Activated CD4-positive, alpha-beta T cell treated with anti-CD3 and anti-CD28 coated beads for 48 hours (primary cell): ENCODE measurements at places on chromosomes 5 and 9.

DNA sequence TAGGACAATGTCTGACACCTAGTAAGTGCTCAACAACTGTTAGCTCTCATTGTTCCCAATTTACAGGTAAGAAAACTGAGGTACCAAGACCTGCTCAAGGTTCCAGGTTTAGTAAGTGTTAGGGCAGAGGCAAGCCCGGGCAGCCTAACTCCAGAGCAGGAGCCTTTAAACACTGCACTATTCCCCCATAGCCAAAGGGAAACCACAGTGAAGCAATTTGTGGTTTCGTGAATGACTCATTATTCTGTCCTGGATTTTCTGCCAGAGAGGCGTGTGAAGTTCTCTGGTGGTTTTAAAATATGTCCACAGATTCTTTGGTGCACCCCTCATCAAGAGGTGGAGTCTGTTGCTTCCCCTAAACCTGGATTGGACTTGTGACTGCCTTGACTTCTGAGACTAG lies 1.0 kb upstream of the MCC start:
- peak; percentile 8 for DNase-seq

DNA sequence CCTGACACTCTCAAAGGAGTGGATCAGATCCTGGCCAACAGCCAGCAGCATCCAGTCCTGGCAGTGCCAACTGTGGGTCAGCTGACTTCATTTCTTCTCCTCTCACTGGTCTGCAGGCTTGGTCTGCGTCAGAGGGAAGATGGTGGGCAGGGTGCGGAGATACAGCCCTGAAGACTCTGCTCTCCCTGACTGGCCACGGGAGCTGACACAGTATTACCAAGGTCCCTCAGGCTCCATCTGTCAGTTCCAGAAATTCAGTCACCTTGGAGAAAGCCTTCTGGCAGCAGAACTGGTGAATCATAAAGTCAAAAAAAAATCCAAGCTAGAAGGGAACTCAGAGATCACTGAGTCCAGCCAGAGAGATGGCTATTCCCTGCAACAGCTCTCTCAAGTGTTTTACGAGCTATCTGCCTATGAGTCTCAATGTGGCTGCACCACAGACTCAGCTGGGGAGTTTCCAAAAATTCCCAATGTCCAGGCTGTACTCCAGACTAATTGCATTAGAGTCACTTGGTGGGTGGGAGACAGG lies 27.9 kb downstream of the C1QTNF2 start:
- DNase-seq = no peak

DNA sequence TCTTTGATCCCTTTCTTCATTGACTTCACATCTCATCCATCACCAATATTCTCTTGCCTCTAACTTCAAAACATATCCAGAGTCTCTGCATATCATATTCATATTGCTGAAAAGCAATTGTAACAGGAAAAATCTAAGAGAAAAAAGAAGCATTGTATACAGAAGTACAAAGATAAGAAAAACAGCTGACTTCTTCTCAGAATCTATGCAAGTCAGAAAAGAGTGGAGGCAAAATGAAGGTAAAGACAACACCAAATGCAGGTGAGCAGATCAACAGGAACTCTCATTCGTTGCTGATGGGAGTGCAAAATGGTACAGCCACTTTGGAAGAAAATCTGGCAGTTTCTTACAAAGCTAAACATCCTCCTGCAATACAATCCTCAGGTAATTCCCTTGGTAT lies 155.6 kb downstream of the PHF2 start:
- DNase-seq = no peak

- DNase-seq = no peak
Measured at GRCh38 chr9:91274949-91275492, 86.7 kb downstream of the AUH start.

DNA sequence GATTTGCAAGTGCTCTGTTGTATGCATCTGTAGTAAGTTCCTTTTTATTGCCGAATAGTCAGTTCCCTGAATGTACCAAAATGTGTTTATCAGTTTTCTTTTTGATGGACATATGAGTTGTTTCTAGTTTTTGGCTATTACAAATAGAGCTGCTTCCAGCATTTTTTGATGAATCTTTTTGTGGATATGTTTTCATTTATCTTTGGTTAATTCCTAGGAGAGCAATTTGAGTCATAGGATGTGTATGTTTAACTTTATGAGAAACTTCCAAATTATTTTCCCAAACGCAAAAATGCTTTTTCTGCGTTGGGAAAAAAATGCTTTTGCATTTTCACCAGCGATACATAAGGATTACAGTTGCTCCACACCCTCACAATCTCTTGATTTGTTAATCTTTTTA lies 287.7 kb downstream of the FER start:
- DNase-seq = no peak

DNA sequence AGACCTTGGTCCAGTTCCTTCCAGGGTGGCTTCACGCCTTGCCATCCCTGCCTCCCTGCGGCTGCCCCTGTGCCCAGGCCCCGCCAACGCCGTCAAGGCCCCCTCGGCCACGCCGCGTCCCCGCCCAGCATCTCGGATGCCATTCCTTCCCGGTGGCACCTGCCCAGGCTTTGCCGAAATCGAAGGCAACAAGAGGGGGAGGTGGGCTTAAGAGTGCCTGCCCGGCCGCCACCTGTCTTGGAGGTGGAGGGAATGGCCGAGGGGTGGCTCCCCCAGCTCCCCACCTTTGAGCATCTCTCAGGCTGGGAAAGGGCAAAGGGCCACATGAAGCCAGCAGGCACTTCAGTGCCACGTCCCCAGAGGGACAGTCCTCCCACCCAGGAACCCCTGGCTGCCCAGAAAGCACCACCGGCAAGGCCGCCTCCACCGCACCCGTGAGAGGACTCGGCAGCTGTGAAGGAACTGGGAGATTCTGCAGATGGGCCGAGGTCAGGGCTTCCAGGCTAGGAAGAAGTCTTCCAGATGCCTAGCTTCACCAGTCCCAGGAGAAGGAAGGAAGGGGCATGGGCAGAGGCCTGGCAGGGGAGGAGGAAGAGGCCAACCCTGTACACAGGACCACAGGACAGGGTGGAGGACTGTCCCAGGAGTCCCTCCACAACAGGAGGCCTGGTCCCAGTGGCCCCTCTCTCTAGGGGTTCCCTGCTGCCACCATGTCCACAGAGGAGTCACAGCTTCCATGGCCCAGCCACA lies 218.0 kb downstream of the FANCC start:
- no peak for DNase-seq

DNA sequence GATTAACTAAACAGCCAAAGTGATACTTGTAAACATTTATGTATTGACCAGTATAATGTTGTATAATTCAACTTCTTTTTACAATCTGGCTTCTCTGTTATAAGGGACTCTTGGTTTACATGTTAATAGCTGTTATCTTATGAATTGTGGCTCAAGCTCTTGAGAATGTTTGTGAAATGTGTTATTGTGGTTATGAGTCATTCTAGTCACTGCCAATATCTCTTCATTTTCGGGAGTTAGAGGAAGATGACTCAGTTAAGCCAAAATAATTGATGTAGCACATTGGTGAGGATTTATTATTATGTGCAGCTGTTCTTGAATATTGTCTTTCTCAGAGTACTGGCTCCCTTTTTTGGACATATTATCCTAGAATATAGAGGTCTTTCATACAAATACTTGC lies 655.2 kb upstream of the RIOK2 start:
- DNase-seq = no peak

GRCh38 chr5:143648696-143649095 lies 163.3 kb upstream of the HMHB1 start:
- peak; percentile 28 for DNase-seq

DNA sequence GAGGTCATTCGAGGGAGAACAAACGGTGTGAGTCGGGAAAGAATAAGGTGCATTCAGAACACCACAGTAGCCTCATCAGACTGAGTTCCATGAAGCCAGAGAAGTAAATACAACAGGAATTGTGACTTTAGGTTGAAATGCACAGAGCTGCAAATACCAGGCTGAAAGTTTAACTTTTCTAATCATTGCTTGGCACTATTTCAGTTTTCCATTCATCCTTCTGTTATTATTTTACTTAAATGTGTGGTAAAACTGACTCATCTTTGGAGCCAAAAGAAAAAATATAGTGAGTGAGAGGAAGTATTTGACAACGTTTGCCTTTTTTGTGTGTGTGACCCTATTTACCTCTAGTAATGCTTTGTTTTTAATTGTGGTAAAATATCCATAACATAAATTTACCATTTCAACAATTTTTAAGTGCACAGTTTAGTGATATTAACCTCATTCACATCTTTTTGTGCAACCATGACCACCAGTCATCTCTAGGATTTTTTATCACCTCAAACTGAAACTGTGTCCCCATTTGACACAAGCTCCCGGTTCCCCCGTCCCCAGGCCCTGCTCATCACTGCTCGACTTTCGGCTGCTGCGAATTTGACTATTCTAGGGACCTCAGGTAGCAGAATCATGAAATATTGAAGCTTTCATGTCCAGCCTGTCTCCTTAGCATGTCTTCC lies 166.8 kb downstream of the HSD17B3 start:
- no peak for DNase-seq

- DNase-seq = no peak
Measured at GRCh38 chr5:81147011-81147885, 85.9 kb upstream of the CKMT2 start.

DNA sequence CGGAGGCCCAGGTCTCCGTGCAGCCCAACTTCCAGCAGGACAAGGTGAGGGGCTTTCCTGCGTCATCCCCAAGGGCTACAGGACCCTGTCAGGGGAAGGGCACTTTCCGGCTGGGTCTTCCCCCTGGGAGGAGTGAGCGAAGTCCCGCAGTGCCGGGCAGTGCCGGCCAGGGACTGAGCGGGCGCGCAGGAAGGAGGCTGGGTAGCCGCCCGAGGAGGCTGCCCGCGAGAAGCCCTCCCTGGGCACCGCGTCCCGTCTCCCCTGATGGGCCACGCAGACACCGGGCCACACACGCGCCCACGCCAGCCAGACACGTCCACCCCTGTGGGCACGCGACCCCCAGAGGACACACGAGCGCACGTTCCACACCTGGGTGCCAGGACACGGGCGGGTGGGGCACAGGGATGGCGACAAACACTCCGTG lies 357 bp downstream of the PTGDS start:
- no peak for DNase-seq

- DNase-seq = no peak
Measured at GRCh38 chr9:92736563-92737215, 27.9 kb downstream of the BICD2 start.

- DNase-seq = no peak
Measured at GRCh38 chr5:174798551-174798951, 74.2 kb downstream of the MSX2 start.
